ENCODE measurements at places on chromosomes 6 and 20.

GRCh38 chr6:154757352-154758050 lies 24.3 kb downstream of the SCAF8 start:
- DNase-seq = no peak

DNA sequence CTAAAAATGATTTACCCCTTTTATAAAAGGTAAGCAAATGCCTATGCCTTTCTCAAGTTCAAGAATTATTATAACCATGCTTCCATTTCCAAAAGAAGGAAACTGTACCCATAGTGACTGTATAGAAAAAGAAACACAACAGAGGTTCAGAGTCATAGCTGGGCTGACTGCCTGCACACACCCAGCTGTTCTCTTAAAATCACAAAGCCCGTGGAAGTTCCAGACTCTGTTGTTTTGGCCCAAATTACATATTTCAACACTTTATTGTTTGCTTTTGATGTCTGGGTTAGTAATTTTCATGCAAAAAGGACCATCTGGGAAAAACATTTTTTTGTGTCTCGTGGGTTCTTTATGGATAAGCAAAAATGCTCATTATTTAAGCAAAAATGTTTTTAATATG lies 99.2 kb downstream of the LCA5 start:
- DNase-seq = no peak

- DNase-seq = no peak
These were observed 90.1 kb downstream of the CRYBG1 start for GRCh38 chr6:106450653-106451052.

DNA sequence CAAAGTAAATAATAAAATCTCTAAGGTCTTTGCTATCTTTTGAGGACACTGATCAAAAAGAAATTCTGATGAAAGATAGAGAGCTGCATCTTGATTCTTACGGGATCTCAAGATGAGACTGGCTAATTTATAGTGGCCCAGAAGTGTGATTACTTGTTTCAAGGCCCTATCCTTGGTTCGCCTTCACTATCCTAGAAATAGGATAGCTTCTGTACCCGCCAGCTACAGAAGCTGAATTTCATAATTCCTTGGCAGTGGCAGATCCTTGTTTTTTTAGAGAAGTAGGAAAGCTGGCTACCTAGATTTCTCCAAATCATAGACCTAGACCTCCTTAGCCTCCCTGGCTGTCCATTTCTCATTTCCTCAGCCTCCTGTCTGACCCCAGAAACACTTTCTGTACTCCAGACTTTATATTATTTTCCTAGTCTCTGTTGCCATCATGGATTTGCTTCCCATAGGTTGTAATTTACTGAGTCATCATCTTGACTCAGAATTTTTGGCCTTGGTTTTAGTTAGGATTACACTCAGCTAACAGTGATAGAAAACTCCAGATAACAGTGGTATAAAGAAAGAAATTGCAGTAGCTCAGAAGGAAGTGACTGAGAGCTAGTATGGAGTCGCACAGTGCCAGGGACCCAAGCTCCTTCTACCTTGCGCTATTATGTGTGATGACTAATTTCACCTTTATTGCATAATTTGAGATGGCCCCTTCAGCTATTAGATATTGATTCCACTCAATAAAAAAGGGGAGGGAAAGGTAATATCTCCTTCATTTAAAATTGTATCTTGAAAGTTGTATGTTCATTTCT lies 27.7 kb downstream of the PHF3 start:
- DNase-seq = no peak

GRCh38 chr20:19407196-19407595 lies 194.8 kb downstream of the SLC24A3 start:
- no peak for DNase-seq

GRCh38 chr6:1412901-1413300 lies 23.5 kb downstream of the FOXF2 start:
- no peak for DNase-seq

DNA sequence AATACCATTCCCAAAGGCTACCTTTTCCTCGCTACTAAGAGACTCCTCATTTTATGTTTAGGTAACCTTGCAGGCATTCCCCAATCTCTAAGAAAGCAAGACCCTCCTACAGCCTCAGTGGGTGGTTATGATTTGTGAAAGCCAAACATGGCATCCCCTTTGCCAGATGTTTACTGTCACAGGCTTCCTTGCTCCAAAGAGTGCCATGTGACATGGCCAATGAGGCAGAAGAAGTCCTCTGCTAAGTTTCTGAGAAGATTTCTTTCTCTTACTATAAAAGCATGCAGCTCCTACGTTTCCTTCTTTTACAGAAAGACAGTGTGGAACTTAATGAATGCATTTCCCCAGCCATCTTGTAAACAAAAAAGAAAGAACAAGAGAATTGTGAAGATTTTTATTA lies 688.2 kb downstream of the TBC1D32 start:
- DNase-seq = no peak

GRCh38 chr6:157994125-157994795 lies 12.6 kb downstream of the SYNJ2 start:
- DNase-seq = no peak

DNA sequence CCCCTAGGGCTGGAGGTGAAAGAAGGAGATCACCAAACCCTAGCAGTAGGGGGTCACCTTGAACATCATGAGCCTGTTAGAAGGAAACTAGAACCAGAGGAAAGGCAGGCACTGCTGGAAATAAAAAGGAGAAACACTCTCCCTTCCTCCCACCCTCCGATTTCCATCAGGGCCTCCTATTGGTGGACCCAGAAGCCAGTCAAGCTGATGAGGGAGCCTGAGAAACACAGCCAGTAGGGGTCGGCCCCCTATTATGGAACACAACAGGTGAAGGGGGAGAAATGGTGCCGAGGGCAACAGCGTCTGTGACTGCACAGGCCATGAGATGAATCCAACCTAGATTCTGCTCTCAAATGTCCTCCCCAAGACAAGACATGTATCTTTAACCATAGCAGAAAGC lies 156.1 kb upstream of the LRFN2 start:
- no peak for DNase-seq

GRCh38 chr6:1208876-1209275 lies 103.0 kb upstream of the FOXQ1 start:
- no peak for DNase-seq

GRCh38 chr20:49583669-49584417 lies 15.9 kb upstream of the PTGIS start:
- no peak for DNase-seq

DNA sequence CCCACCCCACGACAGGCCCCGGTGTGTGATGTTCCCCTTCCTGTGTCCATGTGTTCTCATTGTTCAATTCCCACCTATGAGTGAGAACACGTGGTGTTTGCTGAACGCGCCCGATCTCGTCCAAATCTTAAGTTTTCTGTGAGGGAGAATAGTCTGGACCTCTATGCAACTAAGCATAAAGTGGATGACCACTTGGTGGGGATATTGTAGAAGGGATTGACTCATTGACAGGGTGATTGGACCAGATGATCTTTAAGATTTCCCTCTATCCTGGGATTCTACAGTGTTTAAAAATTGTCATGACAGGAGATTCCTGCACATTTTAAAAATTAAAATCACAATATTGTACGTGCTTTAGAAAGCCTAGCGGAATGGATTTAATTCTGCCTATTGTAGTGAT lies 141.3 kb downstream of the TRMT11 start:
- no peak for DNase-seq
